Kidney epithelial cell (primary cell): ENCODE measurements at places on chromosomes 5 and 9.

GRCh38 chr9:16052757-16053530 lies 500.1 kb downstream of the CCDC171 start:
- DNase-seq, result no peak

DNA sequence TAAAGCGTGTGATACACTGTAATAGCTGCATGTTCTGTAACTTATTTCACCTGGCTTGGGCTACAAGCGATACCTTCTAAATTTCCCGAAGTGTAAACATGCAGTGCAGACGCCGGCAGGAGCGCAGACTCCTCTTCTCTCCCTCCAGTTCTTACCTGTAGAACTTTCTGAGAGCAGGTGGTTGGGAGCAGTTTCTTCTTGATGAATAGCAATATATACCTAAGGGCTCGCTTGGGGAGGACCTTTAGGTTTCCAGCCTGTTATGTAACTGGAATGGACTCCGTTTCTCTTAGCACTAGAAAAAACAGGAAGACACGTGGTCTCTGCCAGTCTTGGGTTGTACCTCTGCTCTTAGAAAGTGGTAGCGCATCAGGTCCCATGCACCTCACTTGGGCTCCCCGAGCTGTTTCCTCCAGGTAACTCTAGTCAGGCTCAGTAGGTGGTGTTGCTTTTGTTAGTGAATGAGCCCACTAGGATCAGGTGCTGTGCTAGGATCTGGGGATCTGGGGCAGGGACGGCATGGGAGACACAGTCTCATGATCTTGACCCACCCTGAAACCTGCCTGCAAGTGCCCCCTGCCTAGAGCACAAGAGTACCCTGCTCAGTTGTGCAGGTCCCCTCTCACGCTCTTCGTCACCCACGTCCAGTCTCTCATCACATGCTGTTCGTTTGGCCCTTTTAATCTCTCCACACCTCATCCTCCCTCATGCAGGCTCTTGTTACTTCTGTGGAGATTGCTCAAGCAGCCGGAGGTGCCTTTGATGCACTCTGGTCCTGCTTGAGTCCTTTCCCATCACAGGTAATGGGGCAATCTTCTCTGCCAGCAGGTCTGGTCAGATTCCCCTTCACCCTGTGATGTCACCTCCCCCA lies 2.8 kb downstream of the TENT4A start:
- DNase-seq, result no peak

- no peak for DNase-seq
Observed at GRCh38 chr5:79413112-79413511, 100.8 kb downstream of the HOMER1 start.

- no peak for DNase-seq
Observed at GRCh38 chr9:123324767-123325183, 31.2 kb upstream of the CRB2 start.

DNA sequence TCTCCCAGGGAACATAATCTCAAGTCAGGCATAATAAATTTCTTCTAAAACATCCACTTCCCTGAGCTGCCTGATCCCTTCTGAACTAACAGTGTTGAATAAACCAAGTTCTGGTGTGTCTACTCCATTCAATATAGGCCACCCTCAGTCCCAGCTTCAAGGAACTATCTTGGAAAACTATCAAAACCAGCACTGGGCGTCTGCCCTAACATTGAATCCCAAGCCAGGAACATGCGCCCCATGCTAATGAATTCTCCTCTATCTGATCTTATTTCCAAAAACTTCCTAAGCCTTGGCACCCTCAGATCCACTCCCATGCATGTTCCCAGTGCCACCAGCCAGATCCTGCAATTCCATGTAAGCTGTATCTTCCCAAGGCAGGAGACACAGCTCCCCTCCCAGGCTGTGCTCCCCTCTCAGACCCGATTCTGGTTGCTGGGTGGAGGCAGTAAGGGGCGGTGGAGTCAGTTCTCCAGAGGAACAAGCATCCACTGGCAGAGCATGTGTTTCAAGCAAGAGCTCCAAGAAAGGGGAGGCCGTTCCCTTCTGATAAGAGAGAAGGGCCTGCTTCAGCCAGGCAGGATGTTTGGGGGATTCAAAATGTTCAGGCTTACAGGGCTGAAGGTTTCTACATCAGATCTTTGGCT lies 13.1 kb upstream of the FOXI1 start:
- DNase-seq, result no peak

DNA sequence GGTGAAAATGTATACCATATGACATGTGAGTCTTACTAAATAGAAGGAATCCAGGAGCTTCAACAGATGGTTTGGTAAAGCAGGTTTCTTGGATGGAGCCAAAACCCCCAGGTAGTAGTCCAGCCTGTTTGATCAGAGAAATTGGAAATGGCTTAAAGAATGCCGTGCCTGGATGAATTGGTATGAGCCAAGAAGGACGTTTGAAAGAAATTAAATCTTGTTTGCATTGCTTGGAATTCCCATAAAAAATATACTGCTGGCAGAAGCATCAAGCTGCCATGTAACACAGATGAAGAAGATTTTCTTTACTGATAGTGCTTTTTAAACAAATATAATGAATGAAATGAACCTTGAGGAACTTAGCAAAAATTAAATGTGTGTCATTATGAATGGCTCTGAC lies 176.3 kb downstream of the NPR3 start:
- no peak for DNase-seq

DNA sequence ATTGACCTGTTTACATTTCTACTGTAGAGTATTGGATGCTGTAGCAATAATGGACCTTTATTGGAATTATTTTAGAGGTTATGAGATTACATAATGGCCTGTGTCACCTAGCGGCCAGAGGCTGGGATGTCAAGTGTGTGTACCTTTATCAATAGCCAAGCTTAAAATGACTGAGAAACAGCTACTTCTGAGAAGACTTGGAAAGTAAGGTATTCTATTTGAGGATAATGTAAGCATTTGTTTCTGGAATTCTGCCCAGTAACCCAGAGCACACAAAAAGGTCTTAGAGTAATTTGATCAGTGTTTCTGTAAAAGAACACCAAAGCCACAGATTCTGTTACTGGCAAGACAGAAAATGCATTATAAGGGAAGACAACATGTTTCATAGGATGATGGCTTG lies 116.8 kb downstream of the MACIR start:
- DNase-seq, result peak; percentile 14

- no peak for DNase-seq
Observed at GRCh38 chr5:176948458-176948857, 49.3 kb upstream of the HK3 start.

- DNase-seq, result no peak
Observed at GRCh38 chr5:2303431-2304100, 420.8 kb upstream of the IRX4 start.

- DNase-seq, result no peak
Observed at GRCh38 chr9:113945784-113946183, 69.7 kb downstream of the ZNF618 start.

GRCh38 chr9:129136446-129137035 lies 25.3 kb downstream of the PTPA start:
- no peak for DNase-seq

- DNase-seq, result peak; percentile 78
Observed at GRCh38 chr5:52870448-52870847, 82.7 kb downstream of the ITGA1 start.

DNA sequence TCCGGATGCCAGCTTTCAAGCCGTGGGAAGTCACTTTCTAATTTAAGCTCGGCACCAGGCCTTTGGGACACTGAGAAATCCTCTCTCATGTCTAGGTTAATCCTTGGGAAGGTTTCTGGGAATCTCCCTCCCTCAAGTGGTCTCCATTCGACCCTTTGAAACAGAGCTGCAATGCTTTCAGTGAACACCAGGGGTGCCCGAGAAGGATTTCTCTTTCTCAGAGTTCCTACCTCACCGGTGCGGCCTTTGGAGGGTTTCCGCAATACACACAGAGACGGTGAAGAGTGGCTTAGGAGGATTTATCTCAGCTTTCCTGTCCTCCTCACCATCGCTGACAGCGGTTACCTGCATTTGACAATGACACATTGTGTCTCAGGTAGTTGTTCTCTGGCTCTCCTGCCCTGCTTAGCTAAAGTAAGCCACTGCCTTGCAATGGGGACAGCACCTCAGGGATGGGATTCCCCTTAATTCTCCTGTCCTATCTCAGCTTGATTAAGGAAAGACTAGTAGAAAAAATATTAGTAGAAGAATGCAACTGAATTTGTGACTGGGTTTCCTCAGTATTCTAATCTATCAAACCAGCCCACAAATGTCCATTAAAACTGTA lies 180.6 kb downstream of the GABRG2 start:
- no peak for DNase-seq

DNA sequence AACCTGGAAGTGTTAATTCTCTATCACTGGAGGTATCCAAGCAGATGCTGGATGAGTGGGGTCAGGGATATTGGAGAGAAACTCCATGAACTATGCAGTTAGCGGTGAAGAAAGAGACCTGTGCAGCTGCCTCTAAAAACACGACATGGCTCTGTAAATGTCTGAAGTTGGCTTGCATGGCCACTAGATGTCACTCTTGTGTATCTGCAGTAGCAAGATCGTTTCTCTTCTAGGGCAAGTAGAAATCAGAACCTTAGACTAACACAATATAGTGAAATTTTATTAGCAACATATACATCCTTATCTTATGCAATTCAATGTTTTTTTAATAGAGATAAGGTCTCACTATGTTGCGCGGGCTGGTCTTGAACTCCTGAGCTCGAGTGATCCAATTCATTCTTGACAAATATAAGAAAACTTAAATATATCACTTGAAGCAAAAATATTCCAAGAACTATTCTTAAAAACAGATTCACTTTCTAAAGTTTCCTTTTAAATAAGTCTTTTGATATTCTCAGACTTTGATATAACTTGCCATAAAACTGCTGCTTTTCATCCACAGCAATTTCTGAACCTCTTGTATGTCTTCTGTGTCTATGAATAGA lies 2.9 kb downstream of the OR2S2 start:
- DNase-seq, result peak; percentile 65

DNA sequence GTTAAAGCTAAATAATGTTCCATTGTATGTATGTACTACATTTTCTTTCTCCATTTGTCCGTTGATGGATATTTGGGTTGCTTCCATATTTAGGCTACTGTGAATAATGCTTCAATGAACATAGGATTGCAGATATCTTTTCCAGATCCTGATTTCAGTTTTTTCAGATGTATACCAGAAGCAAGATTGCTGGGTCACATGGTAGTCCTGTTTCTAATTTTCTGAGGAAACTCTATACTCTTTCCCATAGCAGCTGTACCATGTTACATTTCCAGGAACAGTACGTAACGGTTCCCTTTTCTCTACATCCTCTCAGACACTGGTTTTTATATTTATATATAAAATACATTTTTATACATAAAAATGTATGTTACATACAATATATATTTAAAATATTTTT lies 121.8 kb downstream of the GCNT1 start:
- DNase-seq, result no peak

- peak; percentile 47 for DNase-seq
Observed at GRCh38 chr9:18473652-18474279, at the start of gene ADAMTSL1. TSS of gene ADAMTSL1 (plus strand) at chr9:18474153. CDS start at chr9:18474233, 80 bp downstream.

- no peak for DNase-seq
Observed at GRCh38 chr9:69760278-69760610, 433 bp upstream of the PTAR1 start.

DNA sequence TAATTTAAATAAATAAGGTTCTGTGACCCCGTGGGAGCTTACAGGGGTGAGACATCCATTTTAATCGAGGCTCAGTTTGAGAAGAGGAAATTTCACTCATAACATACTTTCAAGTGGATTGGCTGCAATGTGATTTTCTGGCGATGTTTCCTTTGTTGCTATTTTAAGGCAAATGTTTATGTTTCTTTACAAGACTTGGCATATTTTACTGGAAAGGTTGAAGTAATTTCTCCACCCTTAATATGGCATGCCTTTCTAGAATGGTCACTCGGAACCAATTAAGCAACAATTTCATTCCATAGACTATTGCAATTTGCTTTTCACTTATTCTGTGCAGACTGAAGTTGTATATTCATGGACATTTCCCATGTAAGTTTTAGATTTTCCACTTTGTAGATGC lies 438.0 kb upstream of the WWC1 start:
- DNase-seq, result no peak

DNA sequence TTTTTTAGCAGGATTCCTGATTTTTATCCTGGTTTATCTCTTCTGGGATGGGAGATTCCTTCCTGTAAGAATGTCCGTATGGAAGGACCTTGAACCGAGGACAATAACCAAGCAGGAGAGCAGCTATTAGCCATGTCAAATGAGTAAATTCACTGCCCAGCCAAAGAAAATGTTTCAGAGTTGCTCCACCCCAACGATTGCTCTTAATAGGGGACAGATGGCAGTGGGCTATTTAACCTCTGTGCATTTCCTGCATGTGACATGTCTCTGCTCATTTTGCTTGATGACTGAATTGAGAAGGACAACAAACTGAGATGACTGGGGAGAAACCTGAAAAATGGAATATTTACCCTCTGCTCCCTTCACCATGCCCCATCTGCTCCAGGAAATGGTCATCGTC lies 479.9 kb upstream of the ZNF462 start:
- no peak for DNase-seq

DNA sequence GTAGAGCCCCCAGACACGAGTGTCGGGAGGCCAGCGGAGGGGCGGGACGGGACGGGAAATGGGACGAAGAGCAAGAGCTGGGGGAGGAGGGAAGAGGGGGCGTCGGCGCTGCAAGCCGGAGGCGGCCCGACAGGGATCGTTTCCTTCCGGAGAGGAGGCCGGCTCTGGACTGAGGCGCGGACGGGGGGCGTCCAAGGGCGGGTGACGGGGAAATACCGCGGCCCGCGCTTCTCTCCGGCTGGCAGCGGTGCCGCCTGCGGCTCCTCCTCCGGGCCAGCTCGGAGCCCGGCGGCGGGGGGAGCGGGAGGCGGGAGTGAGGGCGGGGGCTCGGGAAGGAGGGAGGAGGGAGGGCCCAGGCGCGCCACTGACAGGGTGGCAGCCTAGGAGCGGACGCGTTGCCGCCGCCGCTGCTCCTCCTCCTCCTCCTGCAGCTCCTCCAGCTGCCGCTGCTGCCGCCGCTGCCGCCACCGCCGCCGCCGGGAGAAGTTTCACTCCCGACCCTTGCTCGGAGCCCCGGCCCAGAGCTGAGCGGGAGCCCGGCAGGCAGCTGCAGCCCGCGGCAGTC lies at the start of gene CHSY3:
Gene CHSY3 (plus strand): TSS at position 364 of the 565 bp plus-strand sequence.
- peak; percentile 25 for DNase-seq

DNA sequence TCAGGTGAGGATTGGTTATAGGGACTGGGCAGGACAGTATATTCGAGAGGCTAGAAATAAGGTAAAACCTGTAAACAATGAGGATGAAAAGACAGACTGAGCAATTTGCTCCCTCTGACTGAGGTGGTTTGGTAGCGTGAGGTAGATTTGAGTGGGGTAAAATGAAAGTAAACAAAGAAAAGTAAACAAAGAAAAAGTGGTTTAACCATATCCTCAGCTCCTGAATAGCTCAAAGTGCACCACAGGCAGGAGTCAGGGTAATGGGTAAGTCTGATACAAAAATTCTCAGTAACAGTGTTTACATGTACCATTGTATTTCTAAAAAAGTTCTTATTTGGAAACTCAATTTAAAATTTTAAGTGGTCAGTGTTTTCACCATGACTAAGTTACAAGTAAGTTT lies 203.1 kb upstream of the ARRDC3 start:
- DNase-seq, result no peak

DNA sequence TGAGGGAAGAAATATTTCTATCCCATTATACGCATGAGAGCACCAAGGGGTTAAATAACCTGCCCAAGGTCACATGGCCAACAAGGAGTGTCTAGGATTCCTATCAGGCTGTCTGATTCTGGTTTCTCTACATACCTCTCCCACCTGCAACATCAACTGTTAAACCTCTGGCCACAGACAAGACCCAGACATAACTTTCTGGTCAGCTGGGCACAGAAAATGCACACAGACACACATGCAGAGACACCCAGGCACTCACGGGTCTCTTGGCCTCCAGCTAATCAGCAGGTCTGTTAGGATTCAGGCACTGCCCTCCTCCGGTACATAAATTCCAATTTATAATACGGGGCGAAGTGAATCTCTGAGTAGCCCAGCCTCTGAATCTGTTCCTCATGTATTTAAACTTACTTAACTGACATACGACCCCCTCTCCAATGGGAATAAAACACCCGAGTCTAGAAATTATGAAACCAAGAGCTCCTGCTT lies 1.5 kb downstream of the SEPTIN8 start:
- DNase-seq, result peak; percentile 92
